ENCODE measurements at places on chromosomes 2 and 18.

DNA sequence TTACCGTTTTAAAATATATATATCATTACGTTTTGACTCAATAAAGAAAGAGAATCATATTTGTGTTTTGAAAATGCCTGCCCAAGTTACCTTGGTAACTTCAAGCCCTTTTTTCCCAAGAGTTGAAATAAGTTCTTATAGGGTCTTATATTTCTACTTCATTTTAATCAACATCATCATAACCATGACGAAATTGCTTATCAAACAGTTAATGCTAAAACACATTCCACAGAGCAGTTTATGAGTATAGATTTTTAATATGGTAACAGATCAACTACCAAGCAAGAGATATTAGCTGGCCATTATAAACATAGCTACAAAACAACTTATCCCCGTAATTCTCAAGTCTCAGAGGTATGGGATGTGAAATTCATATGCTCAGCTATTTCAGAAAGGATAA is 197.9 kb upstream of the LRRTM4 start:
- H3K4me1 ChIP-seq, result no peaks in the 10 kb centered on the region
- no peak overlapping the region for H3K4me3 ChIP-seq
- no peaks in the 10 kb centered on the region for H3K27me3 ChIP-seq
- no peak for DNase-seq
- H3K27ac ChIP-seq, result no peak overlapping the region

GRCh38 chr18:58513615-58514335 is 115.1 kb downstream of the ALPK2 start:
- peaks cover 8% of the 10 kb centered on the region for H3K4me1 ChIP-seq
- H3K27me3 ChIP-seq, result peaks cover 4% of the 10 kb centered on the region
- no peak overlapping the region for H3K27ac ChIP-seq
- H3K4me3 ChIP-seq, result no peak overlapping the region

DNA sequence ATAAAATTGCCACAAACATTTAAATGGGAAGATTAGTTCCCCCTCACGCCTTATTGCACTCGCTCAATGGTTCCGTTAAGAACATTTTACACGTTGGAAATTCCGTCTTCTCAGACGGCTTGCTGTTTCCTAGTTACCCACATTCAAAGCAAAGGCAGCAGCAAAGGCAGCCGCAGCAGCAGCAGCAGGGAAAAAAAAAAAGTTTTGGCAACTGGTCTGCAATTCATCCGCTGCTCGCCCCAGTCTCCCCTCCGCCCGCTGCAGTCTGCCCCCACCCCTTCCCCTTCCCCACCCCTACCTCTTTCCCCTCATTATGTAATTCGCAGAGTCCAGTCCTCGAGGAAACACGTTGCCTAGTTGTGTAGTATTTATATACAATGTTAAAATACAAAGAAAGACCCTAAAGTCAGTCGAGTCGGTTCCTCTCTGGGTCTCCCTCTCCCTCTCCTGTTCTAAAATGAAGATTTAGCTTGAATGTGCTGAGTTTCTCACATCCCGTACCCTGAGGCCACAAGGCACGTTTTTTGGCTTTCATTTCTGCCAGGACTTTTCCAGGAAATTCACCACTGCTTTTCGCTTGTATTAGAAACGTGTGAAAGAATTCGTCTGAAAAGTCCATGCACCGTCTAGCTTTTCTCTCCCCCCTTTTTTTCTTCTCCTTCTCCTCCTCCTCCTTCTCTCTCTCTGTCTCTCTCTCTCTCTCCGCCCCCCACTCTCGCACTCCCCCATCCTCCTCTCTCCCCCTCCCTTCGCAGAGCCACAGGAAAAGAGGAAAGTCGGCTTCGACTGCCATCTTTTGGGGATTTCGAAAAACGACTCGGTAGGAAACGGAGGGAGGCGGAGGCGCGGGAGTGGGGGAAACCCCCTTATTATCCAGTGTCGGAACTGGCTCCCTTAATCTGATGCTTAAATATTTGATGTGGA is 140.0 kb downstream of the MEIS1 start:
- H3K36me3 ChIP-seq, result peaks cover 12% of the 10 kb centered on the region
- no peak for DNase-seq
- H3K4me3 ChIP-seq, result peak overlapping the region; percentile 91
- peak overlapping the region; percentile 94 for H3K27ac ChIP-seq
- H3K27me3 ChIP-seq, result peaks cover 28% of the 10 kb centered on the region

DNA sequence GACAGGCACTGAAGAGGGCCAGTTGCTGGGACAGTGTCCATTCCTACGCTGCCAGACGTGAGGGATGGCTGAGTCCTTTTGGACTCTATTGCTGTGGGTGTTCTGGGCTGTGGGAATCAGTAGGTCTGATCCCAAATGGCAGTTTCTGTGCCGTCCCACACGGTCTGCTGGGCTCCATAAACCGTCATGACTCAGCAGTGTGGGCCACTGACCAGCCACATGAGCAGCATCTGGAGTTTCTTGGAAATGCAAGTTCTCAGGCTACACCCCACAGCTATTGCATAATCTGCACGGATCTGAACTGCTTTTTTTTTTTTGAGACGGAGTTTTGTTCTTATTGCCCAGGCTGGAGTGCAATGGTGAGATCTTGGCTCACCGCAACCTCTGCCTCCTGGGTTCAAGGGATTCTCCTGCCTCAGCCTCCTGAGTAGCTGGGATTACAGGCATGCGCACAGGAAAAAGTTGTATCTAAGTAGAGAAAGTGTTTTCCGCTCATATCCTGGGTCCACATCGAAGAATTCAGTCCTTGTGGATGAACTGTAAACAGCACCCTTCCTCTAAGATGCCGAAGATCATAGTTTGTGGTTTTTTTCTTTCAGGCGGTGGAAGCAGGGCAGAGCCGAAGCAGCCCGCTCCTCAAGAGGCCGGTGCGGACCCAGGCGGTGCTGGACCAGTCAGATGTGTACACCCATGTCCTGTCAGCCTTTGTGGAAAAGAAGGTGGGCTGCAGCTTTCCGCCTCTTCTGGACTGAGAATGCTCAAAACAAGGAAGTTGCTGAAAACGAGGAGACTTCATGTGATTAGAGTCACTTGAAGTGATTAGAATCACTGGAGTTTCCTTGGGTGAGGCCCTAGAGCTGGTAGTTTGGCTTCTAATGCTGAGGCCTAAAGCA is 25.5 kb downstream of the RMC1 start:
- no peak overlapping the region for H3K4me3 ChIP-seq
- H3K4me1 ChIP-seq, result no peaks in the 10 kb centered on the region
- DNase-seq, result no peak
- H3K27ac ChIP-seq, result no peak overlapping the region
- H3K36me3 ChIP-seq, result peaks cover 39% of the 10 kb centered on the region

GRCh38 chr18:74899554-74899953 is 301.9 kb downstream of the ZNF407 start:
- DNase-seq, result no peak
- no peaks in the 10 kb centered on the region for H3K27me3 ChIP-seq
- peaks cover 30% of the 10 kb centered on the region for H3K4me1 ChIP-seq
- H3K4me3 ChIP-seq, result no peak overlapping the region
- no peaks in the 10 kb centered on the region for H3K36me3 ChIP-seq

DNA sequence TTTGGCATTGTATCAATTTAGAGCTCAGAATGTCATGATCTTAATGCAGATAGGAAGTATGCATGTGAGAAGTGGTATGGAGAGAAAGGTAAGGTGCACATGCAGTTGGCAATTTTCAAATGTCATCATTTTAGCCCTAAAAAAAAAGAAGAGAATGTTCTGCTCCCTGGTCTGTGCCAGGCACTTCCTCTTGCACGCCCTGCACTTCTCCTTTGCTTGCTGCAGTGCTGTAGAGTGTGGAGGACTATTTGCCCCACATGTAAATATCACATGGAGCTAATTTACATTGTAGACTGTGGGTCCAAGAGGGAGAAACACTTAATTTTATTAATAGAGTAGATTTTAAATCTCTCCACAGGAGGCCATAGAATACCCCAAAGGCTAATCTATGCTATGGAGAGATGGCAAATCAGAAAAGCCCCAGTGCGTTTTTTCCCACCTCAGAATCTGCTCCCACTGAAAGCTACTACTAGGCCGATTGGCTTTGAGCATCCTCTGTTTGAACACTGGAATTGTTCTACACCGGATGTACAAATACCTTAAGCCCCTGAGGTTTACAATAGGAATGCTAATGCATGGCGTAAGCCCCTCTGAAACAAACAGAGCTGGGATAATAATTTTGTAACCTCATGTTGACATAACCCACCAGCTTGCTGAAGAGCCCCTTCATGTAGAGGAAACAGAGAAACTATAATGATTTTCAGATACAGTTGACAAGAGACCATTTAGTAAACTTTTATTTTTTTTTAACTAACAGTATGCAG is 137.2 kb upstream of the KLHL14 start:
- H3K4me1 ChIP-seq, result peaks cover 6% of the 10 kb centered on the region
- no peaks in the 10 kb centered on the region for H3K36me3 ChIP-seq
- DNase-seq, result no peak

DNA sequence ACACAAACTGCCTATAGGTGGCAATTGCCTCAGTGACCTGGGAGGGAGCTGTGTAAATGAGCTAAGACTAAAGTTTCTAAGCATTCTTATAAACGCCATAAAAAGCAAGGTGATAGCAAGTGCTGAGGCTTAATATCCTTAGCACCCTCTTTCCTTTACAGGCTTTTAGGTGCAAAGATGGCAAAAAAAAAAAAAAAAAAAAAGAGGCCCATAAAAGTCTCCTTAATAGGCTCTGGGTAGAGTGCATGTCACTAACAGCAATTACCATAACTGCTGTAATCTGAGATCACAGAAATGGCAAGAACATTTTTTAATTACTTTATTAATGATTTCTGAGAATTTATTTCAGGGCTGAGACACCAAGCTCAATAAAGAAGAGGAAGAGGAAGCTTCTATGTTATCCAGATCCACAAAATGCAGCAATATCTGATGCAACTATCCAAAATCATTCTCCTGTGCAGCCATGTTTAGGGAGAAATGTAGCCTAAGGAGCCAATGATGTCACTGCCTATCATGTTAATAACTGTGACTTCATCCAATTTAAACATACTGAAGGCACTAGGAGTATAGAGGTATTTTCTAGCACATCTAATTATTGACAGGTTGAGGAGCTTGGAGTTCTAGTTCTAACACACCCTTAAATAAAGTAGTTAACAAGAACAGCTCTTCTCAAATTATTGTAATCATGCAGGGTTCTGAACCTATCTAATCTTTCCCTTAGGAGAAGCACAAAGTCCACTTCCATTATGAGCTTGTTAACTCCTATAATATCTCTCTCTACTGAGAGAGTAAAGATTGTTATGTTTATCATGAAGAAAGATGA is 804.3 kb upstream of the ACVR2A start:
- no peak overlapping the region for H3K4me3 ChIP-seq
- no peaks in the 10 kb centered on the region for H3K27me3 ChIP-seq
- H3K4me1 ChIP-seq, result peaks cover 10% of the 10 kb centered on the region

- H3K4me3 ChIP-seq, result no peak overlapping the region
- H3K4me1 ChIP-seq, result peaks cover 5% of the 10 kb centered on the region
- H3K27ac ChIP-seq, result no peak overlapping the region
Measured at GRCh38 chr18:13321923-13322322, 103.4 kb downstream of the LDLRAD4 start.

- H3K27me3 ChIP-seq, result peaks cover 4% of the 10 kb centered on the region
- H3K4me3 ChIP-seq, result no peak overlapping the region
- no peaks in the 10 kb centered on the region for H3K36me3 ChIP-seq
- H3K4me1 ChIP-seq, result peaks cover 24% of the 10 kb centered on the region
- no peak overlapping the region for H3K27ac ChIP-seq
- DNase-seq, result peak; percentile 61
Measured at GRCh38 chr2:98912221-98912851, 23.7 kb downstream of the CRACDL start.

- no peaks in the 10 kb centered on the region for H3K36me3 ChIP-seq
- no peaks in the 10 kb centered on the region for H3K27me3 ChIP-seq
- H3K27ac ChIP-seq, result no peak overlapping the region
- H3K4me1 ChIP-seq, result peaks cover 9% of the 10 kb centered on the region
Measured at GRCh38 chr2:191036363-191036762, 22.4 kb upstream of the STAT1 start.

GRCh38 chr18:63238693-63239075 is 80.9 kb downstream of the BCL2 start:
- peaks cover 7% of the 10 kb centered on the region for H3K36me3 ChIP-seq
- H3K27me3 ChIP-seq, result no peaks in the 10 kb centered on the region
- peak overlapping the region; percentile 90 for H3K27ac ChIP-seq
- peak overlapping the region; percentile 66 for H3K4me3 ChIP-seq
- DNase-seq, result no peak
